ENCODE measurements at places on chromosomes 2 and 18. TPM values are rescaled to one million over a fixed set of nuclear protein-coding genes. Genes with fewer than 3 reads are reported as not detected.

GRCh38 chr2:63819765-63820717 lies 21.7 kb upstream of the UGP2 start:
- DNase-seq: no peak

GRCh38 chr18:28682912-28683311 lies 506.0 kb upstream of the CDH2 start:
- no peak for DNase-seq

- no peak for DNase-seq
Observed at GRCh38 chr2:8761529-8762164, 75.8 kb downstream of the KIDINS220 start.

GRCh38 chr2:175462246-175462645 lies 280.7 kb upstream of the ATP5MC3 start:
- no peak for DNase-seq

DNA sequence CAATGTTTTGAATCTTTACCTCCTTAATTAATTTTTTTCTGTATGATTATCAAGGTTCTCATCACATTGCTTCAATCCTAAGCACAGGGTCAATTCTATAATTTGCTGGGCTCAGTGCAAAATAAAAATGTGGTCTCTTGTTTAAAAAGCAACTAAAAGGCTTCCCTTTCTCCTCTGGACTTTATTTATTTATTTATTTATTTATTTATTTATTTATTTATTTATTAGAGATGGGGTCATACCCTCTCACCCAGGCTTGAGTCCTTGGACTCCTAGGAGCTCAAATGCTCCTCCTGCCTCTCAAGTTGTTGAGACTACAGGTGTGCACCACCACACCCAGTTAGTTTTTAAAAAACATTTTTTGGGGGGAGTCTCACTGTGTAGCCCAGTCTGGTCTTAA lies 710.1 kb upstream of the REG3G start:
- DNase-seq: no peak

- DNase-seq: no peak
Observed at GRCh38 chr2:19745318-19746136, 156.3 kb downstream of the TTC32 start.

DNA sequence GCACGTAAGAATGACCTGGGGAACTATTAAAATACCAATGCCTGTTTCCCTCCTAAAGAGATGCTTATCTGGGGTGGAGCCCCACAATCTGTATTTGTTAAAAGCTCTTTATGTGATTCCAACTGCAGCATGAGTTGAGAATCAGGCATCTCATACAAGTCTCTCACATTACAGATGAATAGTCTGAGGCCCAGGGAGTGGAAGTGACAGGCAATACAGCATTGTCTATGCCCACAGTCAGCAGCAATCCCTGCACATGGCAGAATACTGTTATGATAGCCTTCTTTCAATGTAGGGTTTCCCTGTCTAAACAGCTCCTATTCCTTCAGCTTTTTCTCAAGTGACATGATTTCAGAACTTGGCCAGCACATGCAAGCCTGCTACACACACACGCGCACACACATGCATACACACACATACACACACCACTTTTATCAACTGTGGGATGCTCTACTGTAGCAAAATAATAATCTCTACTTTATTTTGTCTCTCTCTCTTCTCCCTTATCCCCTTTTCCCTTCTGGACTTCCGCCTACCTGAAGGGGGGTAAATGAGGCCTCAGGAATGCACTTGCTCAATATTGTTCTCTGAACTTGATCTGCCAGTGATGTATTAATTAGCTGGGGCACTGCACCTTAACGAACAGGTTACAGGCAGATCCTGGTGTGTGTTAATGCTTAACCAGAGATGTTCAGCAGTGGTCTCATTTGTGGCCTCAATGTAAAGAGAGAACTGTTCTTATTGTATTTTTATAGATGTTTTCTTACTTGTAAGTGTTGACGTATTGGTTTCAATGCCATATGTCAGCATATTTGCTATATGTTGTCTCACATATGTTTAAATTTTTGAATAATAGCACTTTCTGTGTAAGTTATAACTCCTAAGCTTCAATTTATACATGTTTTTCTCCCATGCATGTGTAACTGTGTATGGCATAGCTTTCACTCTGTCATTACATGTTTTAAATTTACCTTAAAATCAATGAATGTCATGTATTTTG lies 116.0 kb downstream of the SETBP1 start:
- no peak for DNase-seq

- DNase-seq: no peak
Observed at GRCh38 chr2:164430166-164430783, 191.0 kb downstream of the GRB14 start.

DNA sequence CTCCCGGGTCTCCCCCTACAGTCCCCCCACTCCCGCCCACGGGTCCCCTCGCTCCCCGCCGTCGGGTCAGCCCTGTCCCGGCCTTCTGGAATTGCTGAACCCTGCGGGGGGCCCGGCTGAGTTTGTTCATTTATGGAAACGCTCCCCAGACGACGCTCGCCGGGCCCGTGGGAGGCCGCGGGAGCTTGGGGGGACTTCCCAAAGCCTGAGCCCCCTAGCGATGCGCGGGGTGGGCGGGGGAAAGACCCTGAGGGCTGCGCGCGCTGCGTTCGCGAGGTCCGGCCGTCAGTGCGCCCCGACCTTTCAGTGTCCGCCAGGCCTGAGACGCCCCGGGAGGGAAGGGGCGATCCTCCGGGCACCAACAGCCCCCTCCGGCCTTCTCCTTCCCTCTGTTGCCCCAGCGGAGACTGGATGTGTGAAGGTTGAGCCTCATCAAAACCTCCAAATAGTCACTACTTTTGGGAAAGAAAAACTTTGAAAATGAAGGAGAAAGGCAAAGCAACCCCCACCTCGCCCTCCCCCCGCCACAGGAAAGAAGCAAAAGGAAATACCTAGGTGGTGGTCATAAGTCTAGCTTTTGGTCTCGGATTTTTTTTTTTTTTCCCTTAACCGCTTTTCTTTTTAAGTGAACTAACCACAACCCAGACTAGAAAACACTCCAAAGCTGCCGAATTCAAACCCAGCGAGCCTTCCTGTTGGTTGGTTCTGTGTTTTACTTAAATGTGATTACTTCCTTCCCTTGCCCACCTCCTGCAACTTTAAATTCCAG lies 509 bp upstream of the CYS1 start:
- no peak for DNase-seq

DNA sequence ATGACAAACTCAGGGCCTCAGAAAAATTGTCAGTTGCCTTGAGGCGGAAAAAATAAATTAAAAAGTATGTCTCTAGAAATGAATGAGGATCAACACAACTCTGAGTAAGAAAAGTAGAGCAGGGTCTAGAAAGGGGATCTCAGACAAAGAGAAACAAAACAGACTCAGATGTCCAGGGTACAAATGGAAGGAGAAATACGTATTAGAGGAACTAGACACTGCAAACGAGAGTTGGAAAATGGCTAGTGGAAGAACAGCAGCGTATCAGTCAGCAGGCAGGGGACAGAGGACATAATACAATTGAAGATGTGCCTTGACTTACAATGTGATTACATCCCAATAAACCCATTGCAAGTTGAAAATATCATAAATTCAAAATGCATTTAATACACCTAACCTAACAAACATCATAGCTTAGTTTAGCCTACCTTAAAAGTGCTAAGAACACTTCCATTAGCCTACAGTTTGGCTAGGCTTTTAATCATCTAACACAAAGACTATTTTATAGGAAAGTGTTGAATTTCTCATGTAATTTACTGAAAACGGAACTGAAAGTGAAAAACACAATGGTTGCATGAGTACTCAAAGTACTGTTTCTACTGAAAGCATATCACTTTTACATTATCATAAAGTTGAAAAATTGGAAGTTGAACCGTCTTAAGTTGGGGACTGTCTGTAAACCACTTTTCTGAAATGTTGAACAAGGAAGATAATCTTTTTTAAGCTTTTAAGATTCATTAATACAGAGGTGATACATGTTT lies 182.8 kb downstream of the NBAS start:
- no peak for DNase-seq

GRCh38 chr2:54557601-54558187 lies 101.6 kb downstream of the SPTBN1 start:
- no peak for DNase-seq

GRCh38 chr18:62037012-62037742 lies 144.4 kb upstream of the RNF152 start:
- no peak for DNase-seq

GRCh38 chr2:233039212-233039845 lies 6.9 kb downstream of the NEU2 start:
- no peak for DNase-seq

- no peak for DNase-seq
Observed at GRCh38 chr2:160720098-160720497, 226.5 kb upstream of the RBMS1 start.

DNA sequence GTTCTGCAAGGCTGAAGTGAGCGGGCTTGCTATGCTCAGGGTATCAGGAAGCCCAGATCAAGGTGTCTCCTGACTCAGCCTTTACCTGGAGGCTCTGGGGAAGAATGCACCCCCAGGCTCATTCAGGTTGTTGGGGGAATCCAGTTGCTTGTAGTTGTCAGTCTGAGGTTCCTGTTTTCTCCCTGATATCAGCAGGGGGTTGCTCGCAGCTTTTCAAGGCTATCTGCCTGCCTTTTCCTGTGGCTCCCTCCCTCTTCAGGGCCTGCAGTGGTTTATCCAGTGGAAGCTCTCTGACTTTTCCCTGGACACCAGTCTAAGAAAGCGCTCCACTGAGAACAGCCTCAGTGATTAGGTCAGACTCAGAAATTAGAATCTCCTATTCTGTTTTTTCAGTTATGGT lies 116.6 kb downstream of the PTPRM start:
- DNase-seq: no peak

DNA sequence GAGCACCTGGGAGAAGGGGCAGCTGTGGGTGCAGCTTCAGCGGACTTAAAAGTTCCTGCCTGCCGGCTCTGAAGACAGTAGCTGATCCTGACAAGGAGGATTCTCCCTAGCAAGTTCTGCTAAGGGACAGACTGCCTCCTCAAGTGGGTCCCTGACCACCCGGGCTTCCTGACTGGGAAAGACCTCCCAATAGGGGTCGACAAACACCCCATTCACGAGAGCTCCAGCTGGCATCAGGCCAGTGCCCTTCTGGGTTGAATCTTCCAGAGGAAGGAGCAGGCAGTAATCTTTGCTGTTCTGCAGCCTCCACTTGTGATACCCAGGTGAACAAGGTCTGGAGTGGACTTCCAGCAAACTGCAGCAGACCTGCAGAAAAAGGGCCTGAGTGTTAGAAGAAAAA lies 632.9 kb downstream of the CCDC85A start:
- DNase-seq: no peak

DNA sequence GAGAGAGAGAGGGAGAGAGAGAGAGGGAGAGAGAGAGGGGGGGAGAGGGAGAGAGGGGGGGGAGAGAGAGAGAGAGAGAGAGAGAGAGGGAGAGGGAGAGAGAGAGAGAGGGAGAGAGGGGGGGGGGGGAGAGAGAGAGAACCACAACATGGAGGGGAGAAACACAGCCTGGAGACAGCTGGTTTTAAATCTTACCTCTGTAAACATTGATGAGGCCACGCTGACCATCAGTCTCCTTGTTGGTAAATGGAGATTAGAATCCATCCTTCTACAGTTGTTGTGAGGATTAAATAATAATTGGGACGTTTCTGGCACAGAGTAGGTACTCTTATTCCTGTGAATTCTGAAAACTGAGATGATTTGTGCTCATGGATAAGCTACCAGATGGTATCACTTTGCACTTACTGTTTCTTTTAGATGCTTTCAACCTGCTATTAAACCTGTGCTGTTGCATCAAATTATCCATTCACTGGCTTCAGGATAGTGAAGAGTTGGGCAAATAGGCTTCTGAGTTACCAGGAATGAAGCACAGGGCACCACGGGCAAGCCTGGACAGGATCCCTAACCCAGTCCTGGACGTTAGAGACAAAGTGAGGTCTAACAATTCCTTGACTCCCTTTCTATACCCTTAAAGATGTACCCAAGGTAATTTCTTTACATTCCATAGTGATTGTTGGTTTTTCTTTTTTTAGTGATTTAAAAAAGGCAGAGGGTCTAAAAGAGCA lies 318.1 kb downstream of the ZNF521 start:
- no peak for DNase-seq

GRCh38 chr2:208595386-208596275 lies 189.0 kb downstream of the PTH2R start:
- DNase-seq: no peak

DNA sequence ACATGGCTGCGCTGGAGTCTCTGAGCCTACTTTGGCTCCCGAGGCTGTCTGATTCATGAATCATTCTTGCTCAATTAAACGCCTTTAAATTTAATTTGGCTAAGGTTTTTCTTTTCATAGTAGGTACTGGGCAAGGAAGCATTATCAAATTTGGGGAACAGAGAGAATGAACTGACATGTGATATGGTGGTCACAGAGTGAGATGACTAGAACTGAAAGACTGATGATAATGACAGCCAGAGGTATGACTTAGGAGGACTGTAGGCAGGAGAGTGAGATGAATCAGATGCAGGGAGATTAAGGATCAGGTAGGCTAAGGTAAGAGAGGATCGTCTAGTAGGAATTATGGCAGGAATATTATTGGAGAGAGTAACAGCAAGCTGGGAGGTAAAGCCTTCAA lies 40.9 kb upstream of the ST8SIA3 start:
- DNase-seq: no peak

GRCh38 chr18:72232644-72233043 lies 311.5 kb downstream of the CBLN2 start:
- DNase-seq: no peak

- no peak for DNase-seq
Observed at GRCh38 chr2:221780281-221780688, 208.2 kb upstream of the EPHA4 start.

GRCh38 chr2:230944123-230944653 lies 19.1 kb upstream of the GPR55 start:
- no peak for DNase-seq

Gene MTERF4
- 32.0 TPM for polyA plus RNA-seq

Gene EIF2AK2
- polyA plus RNA-seq: 18.6 TPM

Gene C2orf42
- 9.8 TPM for polyA plus RNA-seq

Gene KCNG2
- polyA plus RNA-seq: not detected

Gene CTLA4
- not detected for polyA plus RNA-seq

Gene TNFAIP6
- polyA plus RNA-seq: 2.1 TPM

Gene PRSS56
- polyA plus RNA-seq: not detected

Gene MTX2
- 31.5 TPM for polyA plus RNA-seq

Gene GRB14
- 0.29 TPM for polyA plus RNA-seq

Gene ACVR1C
- polyA plus RNA-seq: 0.04 TPM

Gene LYPD6
- 9.4 TPM for polyA plus RNA-seq

Gene UPP2
- not detected for polyA plus RNA-seq

Gene GBX2
- polyA plus RNA-seq: 0.11 TPM

Gene NEB
- under 0.01 TPM for polyA plus RNA-seq

Gene CGREF1
- polyA plus RNA-seq: 4.8 TPM
